ENCODE measurements at places on chromosomes 2 and 18.

- DNase-seq = no peak
Observed at GRCh38 chr2:137261881-137262585, 496.7 kb downstream of the THSD7B start.

GRCh38 chr2:113255140-113256070 is 23.3 kb downstream of the PAX8 start:
- DNase-seq = no peak

GRCh38 chr2:8196316-8196715 is 485.5 kb upstream of the ID2 start:
- DNase-seq = no peak

DNA sequence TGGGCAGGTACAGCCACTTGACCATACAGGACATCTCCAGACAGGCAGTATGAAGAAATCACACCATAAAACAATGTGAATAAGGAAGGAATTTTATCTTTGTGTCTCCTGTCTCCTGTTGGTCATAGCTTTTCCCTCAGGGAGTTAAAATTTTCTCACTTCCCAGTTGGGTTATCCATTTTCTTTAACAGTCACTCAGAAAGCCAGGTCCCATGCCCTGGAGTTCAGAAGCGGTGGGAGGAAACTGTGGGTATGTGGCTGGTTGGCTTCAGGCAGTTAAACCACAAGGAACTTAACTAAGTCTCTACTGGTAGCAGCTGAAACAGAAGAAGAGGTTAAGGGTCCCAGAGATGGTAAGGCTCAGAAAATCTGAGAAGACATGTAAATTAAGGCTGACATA is 6.5 kb upstream of the SMAD2 start:
- no peak for DNase-seq

DNA sequence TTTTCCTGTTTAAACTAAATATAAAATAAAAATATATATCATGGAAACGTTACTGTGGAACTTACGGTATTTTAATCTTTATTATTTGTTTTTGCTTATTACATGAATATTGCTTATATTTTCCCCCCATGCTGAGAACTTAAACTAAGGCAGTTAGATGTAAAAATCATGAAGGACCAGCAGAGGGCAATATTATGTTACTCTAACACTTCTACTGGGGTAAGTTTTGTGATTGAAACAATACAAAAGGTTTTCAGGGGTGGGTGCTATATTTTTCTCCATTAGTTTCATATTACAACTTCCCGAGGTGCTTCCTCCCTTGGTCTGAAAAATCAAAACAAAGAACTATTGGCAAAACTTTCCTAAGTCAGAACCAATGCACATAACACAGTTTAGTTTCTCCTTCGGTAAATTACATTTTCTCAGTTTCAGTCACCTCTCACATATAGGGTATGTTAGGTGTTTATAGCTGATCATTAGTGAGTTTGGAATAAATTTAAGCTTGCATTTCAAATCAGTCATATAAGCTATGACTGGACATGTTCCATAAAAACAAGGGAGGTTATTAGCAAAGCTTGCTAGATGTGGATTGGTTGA is 54.8 kb downstream of the ZNF407 start:
- no peak for DNase-seq

DNA sequence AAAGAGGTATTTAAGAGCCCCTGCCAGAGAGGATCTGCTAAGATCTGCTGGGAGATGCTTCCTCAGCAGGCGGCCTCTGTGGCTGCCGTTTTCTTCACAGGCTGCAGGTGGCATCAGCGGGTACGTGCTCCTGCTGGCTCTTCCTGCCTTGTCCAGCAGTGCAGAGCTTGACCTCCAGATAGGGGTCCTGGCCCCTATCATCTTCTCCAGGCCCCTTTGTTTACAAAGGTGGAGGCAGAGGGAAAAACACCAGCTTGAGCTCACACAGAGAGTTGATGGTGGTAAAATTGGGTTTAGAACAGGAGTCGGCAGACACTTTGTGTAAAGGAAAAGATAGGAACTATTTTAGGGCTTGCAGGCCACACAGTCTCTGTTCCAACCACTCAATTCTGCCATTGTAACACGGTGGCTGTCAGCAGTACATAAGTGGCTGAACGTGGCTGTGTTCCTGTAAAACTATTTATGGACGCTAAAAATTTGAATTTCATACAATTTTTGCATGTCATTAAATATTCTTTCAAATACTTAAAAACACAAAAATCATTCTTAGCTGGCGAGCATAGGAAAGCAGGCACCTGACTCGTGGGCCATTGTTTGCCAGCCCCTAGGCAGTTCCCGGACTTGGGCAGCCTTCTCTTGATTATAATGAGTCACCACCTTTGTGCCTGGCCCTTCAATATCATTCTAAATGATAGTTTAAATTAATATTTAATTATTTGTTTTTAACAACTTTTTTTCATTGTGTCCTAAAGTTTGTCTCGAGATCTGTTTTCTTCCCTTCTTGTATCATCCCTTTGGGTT is 98.2 kb upstream of the B3GNT7 start:
- peak; percentile 40 for DNase-seq

DNA sequence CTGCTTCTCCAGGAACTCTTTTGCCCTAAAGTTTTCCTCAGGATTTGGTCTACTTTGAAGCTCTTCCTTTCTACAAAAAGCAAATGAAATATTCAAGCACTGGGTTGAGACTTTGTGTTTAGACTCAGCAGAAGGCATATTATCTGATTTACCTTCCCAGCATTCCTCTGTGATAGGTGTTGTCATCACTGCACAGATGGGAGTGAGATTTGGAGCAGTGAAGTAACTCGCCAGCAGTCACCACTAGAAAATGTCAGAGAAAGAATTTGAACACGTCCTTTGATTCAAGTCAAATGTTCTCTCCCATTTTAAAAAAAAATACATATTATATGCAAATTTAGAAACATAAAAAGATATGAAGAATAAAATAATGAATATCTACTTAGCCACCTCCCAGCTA is 112.2 kb downstream of the DNAH6 start:
- no peak for DNase-seq

GRCh38 chr2:134540990-134541389 is 177.8 kb downstream of the TMEM163 start:
- DNase-seq = no peak

- no peak for DNase-seq
Observed at GRCh38 chr2:227411320-227411989, 23.7 kb upstream of the SCYGR1 start.

GRCh38 chr2:96287273-96287856 is 18.0 kb downstream of the SNRNP200 start:
- no peak for DNase-seq

- DNase-seq = no peak
Observed at GRCh38 chr2:27901234-27901633, 10.7 kb downstream of the BABAM2 start.

DNA sequence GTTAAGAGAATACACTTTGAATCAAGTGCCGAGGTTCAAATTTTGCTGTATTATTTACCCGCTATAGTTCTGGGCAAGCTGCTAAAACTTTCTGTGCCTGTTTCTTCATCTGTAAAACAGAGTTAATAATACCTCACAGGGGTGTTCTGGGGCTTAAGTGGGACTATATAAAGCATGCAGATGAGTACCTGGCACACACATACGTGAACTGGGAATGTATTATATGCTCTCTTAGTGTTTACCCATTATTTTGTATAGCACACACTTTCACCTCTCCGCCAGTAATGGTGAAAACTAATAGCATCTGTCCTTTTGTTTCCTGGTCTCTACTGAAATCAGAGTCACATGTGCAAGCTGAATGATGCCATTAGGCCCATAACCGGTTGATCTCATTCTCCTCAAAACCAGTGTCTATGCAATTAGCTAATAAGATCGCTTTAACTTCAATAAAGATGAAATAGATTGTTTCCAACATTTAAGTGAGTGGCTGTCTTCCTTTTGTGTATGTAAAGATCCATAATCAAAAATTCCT is 3.8 kb upstream of the CDKL4 start:
- no peak for DNase-seq

- peak; percentile 15 for DNase-seq
Observed at GRCh38 chr2:18883616-18884456, 294.5 kb upstream of the NT5C1B start.

GRCh38 chr2:187313831-187314230 is 134.2 kb downstream of the CALCRL start:
- no peak for DNase-seq

DNA sequence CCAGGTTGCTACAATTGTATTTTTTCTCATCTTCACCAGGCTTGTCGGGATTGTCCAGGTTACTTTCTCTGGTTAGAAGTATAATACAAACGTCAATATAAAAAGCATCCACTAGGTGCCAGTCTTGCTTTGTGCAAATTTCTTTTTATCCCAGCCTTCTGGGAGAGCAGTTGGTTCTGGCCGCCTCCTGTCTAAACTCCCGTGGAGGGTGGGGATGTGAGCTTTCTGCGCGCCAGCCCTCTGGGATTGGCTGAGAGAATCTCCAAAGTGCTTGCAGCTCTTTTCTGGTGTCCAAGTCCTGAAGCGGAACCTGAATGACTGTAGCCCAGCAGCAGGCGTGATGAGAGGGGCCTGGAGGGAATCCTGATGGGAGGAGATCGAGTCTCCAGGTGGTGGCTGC is 22.4 kb upstream of the TOGARAM2 start:
- peak; percentile 64 for DNase-seq

DNA sequence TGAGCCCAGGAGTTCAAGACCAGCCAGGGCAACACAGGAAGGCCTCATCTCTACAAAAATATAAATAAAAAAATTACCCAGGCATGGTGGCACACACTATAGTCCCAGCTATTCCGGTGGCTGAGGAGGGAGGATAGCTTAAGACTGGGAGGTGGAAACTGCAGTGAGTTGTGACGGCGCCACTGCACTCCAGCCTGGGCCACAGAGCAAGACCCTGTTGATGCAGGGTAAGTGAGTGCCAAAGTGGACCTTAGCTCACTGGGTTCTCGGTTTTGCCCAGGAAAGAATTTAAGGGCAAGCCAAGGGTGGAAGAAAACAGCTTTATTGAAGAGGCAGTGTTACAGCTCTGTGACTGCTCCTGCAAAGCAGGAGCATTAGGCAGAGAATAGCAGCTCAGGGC is 6.9 kb upstream of the ERICH2 start:
- DNase-seq = no peak

- no peak for DNase-seq
Observed at GRCh38 chr2:112181571-112182290, 43.5 kb downstream of the FBLN7 start.

- peak; percentile 95 for DNase-seq
Observed at GRCh38 chr18:57434536-57435494, at the start of gene ONECUT2. Gene ONECUT2 (plus strand): TSS chr18:57435374. CDS start chr18:57435717, 343 bp downstream.

GRCh38 chr18:55830544-55830943 is 242.6 kb upstream of the TCF4 start:
- DNase-seq = peak; percentile 21

DNA sequence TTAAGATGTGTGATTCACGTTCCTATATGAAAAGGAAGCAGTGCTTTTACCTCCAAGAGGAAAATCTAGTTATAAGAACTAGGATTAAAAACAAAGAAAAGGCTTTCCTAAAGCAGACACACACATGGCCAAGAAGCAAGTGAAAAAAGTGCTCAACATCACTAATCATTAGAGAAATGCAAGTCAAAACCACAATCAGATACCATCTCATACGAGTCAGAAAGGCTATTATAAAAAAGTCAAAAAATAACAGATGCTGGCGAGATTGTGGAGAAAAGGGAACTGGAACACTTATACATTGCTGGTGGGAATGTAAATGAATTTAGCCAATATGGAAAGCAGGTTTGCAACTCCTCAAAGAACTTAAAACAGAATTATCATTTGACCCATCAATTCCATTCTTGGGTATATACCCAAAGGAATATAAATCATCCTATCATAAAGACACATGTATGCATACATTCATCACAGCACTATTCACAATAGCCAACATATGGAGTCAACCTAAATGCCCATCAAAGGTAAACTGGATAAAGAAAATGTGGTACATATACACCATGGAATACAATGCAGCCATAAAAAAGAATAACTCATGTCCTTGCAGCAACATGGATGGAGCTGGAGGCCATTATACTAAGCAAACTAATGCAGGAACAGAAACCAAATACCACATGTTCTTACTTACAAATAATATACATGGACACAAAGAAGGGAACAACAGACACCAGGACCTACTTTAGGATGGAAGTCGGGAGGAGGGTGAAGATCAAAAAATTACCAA is 285.3 kb downstream of the RAD51AP2 start:
- DNase-seq = no peak

DNA sequence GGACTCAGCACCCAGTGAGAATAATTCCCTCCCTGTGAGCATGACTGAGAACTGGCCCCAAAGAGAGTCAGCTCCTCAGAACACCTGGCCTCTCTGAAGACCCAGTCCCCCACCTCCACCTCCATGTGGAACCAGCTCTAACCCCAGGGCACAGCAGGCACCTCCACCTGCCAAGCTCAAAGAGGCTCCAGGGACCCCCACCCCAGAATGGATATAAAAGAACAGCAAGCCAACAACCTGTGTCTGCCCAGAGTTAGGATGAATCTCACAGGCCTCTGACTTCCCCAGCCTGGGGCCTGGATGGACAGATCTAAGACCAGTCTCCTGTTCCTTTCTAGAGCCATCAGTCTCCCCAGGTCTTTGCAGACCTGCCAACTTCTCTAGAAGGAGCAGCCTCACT is 498.5 kb downstream of the EIPR1 start:
- no peak for DNase-seq

- peak; percentile 57 for DNase-seq
Observed at GRCh38 chr18:12656938-12657683, 796 bp downstream of the SPIRE1 start.

DNA sequence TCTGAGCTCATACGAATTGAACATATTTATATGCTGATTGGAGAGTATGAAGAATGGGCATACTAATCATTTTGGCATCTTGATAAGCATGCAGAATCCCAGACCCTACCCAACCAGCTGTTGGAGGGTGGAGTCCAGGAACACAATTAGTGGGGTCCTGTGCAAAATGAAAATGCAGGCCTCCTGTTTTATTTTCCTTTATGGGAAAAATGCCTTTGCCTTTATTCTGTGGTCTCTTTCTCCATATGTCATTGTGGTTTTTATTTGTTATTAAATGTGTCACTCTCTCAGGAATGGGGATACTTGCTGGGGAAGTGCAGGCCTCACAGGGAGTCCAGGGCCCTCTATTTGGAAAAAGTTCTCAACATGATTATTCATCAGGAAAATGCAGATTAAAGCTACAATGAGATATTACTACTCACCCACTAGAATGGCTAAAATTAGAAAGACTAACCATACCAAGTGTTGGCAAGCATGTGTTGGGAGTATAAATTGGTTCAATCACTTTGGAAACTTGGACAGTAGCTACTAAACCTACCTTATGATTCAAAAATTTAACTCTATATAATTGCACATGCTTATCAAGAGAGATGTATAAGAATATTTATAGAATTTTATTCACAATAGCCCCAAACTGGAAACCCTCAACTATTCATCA is 223.1 kb upstream of the FBXO11 start:
- DNase-seq = no peak

GRCh38 chr2:48414980-48415835 is 114.7 kb upstream of the STON1 start:
- no peak for DNase-seq

DNA sequence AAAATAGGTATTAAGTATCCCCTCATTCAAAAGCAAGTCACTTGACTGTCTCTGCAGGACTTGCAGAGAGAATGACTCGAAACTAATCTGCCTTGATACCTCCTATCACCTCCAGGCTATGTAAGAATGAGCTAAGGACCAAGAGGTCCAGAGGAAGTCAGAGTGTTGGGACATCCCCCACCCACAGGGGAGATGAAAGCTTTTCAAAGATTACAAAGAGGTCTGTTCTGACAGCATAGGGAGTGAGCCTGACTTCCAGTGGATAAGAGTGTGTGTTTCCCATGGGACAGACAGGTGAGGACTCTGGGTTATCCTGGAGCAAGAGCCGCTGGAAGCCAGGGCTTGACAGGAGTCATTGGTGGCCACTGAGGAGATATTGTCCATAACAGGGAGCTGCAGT is 85.0 kb upstream of the TACR1 start:
- no peak for DNase-seq

GRCh38 chr2:42675815-42676214 is 88.1 kb downstream of the OXER1 start:
- no peak for DNase-seq
